ENCODE measurements at places on chromosomes 1 and 21.

DNA sequence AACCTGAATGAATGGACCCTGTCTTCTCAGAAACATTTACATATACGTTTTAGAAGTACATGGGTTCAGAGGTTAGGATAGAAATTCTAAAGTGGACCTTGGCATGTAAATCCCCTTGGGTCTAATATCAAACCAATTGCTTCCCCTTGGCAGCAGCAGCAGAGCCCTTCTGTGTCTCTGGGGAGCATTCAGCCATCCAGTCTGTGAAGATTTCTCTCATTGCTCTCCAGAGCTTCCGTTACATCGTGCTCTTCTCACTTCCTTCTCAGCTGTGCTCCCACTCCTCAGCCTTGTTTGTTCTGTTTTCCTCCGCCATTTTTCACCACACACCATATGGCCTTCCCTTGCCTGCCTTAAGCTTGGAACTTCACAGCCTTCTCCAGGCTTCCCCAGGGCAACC lies 61.5 kb upstream of the ATP1B1 start:
- no peak for DNase-seq

GRCh38 chr1:27542463-27543273 lies 52.7 kb upstream of the WASF2 start:
- no peak for DNase-seq

- no peak for DNase-seq
These were observed 19.5 kb downstream of the LACTBL1 start for GRCh38 chr1:22953057-22953739.

DNA sequence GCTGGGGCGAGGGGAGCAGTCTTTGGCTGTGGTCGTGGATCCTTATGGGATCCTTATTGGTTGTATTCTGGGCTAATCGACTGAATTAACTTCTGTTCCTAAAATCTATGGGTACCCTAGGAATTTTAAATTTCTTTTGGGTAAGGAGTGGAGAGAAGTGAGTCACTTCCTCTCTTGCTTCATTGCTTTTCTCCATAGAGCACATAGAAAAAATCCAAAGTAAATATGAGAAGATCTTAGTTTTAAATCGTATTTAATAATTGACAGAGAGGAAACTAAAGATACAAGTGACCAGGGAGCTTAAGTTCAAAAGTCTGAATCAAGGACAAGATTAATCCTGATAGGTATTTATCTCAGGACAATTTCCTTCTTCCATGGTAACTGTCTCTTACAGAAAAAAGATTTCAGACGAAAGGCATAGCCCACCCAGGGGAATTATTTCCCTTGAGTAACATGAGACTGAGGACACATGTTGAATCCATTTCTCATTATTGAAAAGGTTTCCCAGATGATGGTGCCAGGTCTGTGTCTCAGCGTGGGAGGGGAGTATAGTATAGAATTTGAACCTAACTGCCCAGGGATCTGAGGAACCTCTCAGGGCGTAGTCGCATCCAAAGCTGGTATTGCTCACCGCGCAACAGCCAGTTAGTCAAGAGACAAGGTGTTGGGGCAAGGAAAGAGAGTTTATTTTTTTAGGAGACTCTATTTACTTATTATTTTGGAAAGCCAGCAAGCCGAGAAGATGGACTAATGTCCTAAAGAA lies 28.7 kb upstream of the FASLG start:
- no peak for DNase-seq

- peak; percentile 45 for DNase-seq
These were observed 19.5 kb downstream of the FAAH start for GRCh38 chr1:46413596-46413985.

DNA sequence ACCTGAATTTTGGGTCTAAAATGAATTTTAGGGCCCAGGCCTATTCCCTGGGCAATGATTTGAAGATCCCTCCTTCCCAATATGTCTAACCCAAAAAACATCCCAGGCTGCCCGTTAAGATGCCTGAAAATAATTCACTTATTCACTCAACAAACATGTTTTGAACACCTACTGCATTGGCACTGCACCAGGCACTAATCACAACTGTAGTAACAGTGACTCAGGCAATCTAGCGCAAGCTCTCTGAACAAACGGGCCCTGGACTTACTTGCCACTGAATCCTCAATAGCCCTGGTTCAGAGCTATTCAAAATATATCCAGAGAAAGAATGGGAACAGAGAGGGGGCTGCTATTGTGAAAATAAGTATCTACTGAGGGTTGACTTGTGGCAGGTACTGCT lies 4.2 kb downstream of the CD244 start:
- no peak for DNase-seq

DNA sequence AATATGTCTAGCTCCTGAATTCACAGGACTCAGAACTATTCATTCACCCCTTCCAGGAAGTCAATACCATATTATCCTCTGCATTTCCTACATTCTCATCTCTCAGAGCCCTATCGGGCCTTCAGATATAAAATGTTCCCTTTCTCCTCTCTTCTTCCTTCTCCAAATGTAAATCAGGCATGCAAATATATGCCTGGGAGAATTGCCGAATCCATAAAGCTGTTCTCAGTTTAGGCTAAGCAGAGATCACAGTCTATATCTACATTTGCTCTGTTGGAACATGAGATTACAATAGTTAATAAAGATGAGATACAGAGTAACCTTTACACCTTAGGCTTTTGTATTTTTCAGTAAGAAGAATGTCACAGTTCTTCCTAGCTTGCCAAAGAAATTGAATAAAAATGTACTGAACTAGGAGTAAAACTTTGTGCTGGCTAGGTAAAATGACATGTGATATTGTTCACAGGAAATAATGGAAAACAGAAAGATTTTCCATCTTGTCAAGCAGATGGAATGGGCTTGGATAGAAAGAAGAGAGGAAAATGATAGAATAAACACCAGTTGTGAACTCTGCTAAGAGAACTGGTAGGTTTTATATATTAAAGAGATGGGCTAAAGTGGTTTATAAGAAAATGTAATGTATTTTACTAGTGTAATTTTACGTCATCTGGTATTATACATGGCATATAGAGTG lies 161.5 kb downstream of the NRIP1 start:
- DNase-seq = no peak

- no peak for DNase-seq
These were observed 550 bp downstream of the TMPRSS3 start for GRCh38 chr21:42395302-42395701.

- DNase-seq = no peak
These were observed 372 bp downstream of the OR2L3 start for GRCh38 chr1:248047008-248047407.

DNA sequence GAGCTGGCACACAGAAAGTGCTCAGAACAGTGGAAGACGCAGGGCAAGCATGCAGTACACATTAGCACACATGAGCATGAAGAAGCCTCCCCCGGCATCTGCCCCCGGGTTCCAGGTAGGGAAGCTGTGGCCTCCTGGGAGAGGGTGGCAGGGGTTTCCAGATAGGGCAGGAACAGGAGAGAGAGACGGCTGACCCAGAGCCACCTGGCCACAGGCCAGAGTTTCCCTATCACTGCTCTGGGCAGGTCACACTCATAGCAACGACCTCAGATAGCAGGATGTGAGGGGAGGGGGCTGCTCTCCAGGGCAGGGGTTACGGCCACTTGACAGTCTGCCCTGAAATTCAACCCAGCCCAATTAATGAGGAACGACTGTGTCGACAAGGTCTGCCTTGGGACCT lies 36.6 kb downstream of the GLIS1 start:
- DNase-seq = no peak

DNA sequence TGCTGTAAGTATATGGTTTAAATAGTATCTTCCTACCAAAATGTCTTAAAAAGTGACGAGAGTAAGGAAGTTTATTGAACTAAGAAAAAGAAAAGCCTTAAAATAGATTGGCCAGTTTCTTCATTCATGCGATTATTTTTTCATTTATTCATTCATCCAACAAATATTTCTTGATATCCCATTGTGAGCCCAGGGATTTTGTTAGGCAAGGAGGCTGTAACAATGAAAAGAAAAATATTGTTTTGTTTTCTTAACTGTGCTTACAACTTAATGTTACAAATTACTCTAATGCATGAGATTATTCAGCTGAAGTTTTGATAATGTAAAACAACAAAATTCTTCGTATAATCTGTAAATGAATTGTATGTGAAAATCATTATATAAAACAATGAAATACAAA lies 882.0 kb downstream of the LTN1 start:
- DNase-seq = no peak

GRCh38 chr1:90881034-90881433 lies 140.8 kb downstream of the ZNF644 start:
- DNase-seq = no peak

DNA sequence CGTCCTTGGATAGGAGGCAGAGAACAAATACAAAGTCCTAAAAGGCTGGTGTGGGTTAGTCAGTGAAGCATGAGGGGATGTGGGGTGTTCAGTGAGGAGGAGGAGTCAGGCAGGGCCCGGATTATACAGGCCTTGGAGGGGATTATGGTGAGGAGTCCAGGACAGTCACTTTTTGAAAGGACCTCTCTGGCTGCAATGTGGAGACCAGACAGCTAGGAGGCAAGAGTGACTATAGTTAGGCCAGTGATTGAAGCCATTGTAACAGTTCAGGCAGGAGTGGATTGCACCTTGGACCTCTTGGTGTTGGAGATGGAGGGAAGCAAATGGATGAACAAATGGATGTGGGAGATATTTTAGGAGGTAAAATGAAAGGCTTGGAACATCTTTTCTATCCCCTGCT lies 115.8 kb downstream of the C1orf94 start:
- DNase-seq = no peak

DNA sequence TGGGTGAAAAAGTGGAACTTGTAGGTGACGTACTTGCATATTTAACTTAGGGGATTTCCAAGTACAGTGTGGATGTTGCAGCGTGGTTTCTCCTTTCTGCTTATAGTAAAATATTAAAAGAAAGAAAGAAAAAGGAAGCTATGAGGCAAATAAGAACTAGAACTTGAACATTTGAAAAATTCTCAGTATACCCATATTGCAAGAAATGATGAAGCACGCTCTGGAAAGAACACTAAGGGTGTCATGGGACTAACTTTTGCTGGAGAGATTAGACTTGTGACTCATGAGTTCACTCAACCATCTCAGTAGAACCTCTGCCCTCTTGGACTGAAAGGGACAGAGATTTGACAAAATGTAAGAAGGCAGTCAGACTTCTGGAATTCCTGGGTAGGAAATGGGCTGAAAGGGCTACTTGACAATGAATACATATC lies 704.5 kb upstream of the ADGRL4 start:
- DNase-seq = peak; percentile 14

DNA sequence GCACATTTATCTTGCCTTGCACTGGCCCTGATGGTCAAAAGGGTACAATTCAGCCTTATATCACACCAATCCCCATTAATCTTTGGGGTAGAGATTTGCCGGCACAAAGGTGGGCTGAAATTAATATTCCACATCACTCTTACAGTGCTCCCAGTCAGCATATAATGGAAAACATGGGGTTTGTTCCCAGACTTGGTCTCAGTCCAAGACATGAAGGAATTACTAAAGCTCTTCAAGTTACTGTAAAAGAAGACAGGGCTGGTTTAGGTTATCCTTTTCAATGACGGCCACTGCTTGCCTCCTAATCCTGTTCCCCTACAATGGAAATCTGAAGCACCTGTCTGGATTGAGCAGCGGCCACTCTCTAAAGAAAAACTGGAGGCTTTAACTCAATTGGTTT lies 160.7 kb downstream of the IER5 start:
- DNase-seq = no peak

- no peak for DNase-seq
These were observed 308.8 kb downstream of the KIF26B start for GRCh38 chr1:245463392-245464165.

GRCh38 chr1:246573491-246573890 lies 7.2 kb downstream of the CNST start:
- no peak for DNase-seq

DNA sequence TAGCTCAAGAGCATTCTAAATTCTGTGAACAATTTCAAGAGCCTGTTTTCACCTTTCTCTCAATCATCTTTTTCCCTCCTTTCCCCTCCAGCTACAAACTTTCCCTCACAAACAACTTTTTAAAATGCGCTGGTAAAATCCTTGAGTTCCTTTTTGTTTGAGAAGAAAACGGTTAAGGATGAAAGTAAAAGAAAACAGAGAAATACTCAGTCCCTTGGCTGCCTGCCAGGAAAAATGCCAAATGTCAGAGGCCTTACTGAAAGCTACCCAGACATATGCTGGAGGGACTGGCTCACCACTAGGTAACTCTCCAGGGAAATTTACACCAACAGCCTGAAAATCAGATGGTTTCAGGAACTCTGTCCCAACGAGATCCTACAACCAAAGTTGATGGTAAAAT lies 11.0 kb upstream of the SERBP1 start:
- DNase-seq = no peak

- no peak for DNase-seq
These were observed 33.0 kb downstream of the ADAMTS1 start for GRCh38 chr21:26812173-26812572.

GRCh38 chr1:228372183-228373003 lies 34.2 kb downstream of the TRIM11 start:
- DNase-seq = no peak

- DNase-seq = no peak
These were observed 128.7 kb downstream of the CRYAA start for GRCh38 chr21:43297391-43297981.

DNA sequence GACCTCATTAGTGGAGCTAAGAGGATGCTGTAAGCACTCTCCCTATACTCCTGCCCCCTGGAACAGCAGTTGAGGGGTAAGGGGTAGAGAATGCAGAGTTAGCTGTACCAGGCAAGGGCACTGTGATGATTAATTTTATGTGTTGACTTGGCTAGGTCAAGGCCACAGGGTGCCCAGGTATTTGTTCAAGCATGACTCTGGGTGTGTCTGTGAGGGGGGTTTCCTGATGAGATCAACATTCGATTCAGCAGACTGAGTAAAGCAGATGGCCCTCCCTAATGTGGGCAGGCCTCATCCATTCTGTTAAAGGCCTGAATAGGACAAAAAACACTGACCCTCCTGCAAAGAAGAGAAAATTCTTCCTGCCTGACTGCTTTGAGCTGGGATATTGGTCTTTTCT lies 110.8 kb downstream of the KCND3 start:
- no peak for DNase-seq

- no peak for DNase-seq
These were observed 39.4 kb downstream of the C1orf21 start for GRCh38 chr1:184426278-184426674.

- DNase-seq = no peak
These were observed 15.4 kb upstream of the UTS2 start for GRCh38 chr1:7868070-7868780.

DNA sequence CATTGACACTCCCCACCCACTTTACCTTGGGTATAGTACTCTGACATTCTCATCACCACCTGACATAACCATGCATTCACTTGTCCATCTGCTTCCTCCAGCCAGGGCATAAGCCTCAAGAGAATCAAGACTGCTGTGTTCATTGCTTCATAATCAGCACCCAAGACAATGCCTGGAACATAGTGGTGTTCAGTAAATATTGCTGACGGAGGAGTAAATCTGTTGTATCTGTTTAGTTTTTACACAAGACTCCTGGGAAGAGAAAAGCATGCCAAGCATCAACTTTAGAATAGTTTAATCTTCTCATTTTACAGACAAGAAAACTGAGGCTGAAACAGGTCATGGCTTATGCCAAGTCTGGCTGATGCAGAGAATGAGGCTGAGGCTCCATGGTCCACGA lies 173.9 kb upstream of the DUSP10 start:
- no peak for DNase-seq
